Stimulated activated CD4-positive, alpha-beta T cell treated with anti-CD3 and anti-CD28 coated beads, Interleukin-4, amount 100 ng/mL, for 4 hours (primary cell): ENCODE measurements at places on chromosomes 5 and 9.

- DNase-seq = no peak
Observed at GRCh38 chr9:127180457-127181314, 58.3 kb upstream of the ANGPTL2 start.

DNA sequence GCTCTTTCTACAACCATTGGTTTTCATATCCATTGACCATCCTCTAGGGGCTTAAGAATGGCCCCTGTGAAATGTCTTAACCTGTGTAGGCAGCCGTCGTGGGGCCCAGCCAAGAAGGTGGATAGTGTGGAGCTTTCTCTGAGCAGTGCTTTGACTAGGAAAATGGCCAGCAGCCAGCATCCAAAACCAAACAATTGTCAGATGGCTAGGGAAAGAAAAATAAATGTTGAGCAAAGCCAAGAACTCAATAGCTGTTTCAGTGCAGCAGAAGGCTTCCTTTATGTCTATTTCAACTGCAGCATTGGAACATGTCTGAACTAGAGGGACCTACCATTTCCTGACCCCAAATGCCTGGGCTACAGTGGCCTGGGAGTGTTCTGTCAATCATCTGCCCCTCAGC, 374.9 kb downstream of the TLE4 start:
- DNase-seq = no peak

DNA sequence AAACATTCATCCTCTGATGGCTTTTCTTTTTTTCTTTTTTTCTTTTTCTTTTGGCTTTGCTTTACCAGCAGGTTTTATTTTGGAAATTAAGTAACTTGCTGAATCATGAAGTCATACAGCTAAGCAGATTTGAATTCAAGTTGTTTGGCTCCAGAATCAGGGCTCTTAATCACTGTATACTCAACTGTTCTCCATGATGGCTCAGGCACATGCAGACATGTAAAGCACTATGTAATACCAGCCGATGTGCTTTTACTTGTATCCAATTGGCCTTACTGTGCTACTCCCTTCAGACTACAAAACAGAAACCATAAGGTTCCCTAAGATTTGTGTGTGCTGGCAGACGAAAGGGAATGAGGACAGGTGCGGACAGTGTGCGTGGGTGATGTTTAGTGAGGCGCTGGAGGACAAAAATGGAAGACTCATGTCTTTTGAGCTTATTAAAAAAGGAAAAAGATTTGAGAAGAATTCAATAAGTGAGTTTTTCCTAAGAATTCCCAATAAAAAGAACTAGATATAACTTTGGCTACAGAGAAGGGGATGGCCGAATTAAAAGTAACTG, 44.7 kb upstream of the OTP start:
- no peak for DNase-seq

DNA sequence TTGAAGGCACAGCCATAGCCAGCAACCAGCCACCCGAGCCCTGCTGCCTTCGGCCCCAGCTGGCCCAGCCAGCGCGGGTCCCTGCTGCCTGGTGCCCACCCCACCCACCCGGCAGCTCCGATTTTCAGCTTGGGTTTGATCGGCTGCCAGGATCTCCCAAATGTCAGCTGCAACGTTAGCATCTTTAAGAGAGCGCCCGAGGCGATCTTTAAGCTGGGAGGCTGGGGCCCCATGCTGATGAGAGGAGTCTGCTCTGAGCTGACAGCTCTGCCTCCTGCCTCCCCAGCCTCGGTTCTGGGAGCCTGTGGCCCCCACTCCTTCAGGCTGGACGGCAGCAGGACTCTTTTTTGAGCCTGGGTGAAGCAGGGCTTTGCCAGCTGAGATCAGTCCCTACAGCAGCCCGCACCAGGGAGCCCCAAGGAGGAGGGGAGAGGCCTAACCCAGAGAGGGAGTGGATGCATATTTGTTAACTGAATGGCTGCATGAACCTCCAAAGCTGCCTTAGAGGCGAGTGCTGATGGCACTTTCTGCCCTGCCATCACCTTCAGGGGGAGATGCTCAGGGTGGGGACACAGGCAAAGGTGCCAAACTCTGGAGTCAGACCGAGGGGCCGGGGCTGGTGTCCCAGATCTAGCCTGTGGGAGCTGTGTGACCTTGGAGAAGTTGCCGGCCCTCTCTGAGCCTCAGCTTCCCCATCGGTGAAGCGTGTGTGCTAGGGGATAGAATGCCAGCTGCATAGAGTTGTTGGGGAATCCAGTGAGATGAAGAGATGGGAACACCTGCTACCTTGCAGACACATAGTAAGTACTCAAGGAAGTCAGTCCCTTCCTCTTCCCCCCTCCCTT, 165.5 kb downstream of the C9orf50 start:
- no peak for DNase-seq

DNA sequence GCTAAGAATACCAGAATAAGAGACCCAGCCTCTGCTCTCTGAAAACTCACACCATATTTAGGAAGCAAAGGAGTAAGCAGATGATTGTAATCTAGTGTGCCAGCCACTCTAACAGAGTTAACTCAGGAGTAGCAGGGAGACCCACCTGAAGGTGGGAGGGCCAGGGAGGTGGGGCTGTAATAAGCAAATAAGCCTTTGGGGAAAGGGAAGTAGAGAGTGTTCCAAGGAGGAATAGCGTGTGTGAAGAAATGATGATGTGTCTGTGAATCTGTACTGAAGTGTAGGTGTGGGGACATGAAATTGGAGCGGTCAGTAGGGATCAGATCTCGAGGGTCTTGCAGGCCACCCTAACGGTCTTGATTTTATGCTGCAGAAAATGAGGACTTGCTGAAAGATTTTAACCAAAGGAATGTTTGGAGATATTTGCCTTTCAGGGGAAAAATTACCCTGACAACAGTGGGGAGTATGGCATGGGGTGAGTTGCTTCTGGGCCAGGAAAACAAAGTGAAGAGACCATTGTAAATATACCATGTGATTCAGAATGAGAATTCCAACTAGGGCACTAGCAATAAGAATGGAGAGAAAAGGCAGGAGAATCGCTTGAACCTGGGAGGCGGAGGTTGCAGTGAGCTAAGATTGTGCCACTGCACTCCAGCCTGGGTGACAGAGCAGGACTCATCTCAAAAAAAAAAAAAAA, 44.1 kb upstream of the FSD1L start:
- DNase-seq = no peak

DNA sequence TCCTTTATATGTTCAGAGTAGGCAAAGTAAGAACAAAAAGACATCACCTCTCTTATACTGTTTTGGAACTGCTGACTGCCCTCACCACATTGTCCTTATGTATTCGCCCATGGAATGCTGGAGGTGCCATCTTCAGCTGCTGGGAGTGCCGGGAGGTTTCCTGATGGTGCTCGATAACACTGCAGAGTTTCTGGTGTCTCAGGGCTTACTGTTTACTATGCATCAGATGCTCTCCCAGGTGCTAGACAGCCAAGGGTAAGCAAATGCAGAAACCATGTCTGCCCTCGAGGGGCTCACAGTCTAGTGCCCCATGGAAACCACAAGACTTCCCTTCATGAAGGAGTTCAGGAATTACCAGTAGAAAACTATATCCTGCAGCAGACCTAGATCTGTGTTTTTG, 70.1 kb upstream of the SMIM23 start:
- no peak for DNase-seq

DNA sequence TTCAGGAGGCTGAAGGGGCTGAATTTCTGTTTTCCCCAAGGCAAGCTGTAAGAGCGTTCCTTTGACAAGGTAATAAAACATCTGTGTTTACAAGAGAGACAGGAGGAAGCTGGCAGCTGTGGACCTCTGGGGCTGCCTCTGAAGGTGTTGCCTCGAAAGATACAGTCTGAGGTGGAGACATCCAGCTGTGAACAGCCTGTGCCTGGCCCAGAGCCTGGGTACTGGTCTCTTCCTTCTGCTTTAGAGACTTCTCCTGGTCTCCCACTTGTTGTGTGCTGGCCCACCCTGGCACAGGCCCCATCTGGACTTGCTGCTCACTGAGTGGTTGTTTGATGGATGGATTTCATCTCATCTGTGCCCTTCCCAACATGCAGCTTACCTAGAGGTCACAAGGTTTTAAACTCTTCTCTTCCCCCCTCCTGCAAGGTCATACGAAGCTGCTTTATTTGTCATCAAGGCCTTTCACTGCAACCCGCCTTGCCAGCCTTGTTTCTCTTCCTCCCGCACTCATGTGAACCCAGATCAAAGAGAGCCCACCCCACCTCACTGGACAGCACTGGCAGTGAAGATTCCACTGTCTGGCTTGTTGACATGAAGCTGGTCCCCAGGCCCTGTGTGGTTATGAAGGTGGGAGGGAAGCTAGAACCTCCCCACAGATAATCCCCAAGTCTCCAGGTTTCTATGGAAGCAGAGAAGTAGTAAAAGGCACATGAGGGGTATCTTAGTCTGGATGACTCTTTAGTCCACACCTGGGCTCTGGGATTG, 35.0 kb upstream of the ALDH1B1 start:
- no peak for DNase-seq

GRCh38 chr5:151182524-151182900, 24.9 kb upstream of the ANXA6 start:
- no peak for DNase-seq

DNA sequence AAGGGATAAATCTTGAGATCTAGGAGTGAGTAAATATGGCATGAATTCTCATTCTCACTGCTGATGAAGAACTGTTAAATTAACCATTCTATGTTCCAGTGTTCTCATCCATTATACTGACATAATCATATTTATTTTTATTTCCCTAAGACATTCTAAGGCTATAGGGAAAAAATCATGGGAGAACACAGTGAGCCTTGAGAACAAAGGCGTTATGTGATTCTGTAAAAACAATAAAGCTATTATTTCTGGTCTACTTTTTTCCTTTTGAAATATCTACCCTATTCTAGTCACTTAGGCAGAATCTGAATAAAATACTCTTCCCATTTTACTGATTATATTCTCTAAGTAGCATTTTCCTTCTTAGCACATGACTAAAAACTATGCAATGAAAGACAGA, 155.7 kb upstream of the ADAMTS16 start:
- no peak for DNase-seq

- no peak for DNase-seq
Observed at GRCh38 chr5:76014005-76014404, 69.2 kb upstream of the SV2C start.

- no peak for DNase-seq
Observed at GRCh38 chr9:20568400-20568799, 53.9 kb downstream of the MLLT3 start.

DNA sequence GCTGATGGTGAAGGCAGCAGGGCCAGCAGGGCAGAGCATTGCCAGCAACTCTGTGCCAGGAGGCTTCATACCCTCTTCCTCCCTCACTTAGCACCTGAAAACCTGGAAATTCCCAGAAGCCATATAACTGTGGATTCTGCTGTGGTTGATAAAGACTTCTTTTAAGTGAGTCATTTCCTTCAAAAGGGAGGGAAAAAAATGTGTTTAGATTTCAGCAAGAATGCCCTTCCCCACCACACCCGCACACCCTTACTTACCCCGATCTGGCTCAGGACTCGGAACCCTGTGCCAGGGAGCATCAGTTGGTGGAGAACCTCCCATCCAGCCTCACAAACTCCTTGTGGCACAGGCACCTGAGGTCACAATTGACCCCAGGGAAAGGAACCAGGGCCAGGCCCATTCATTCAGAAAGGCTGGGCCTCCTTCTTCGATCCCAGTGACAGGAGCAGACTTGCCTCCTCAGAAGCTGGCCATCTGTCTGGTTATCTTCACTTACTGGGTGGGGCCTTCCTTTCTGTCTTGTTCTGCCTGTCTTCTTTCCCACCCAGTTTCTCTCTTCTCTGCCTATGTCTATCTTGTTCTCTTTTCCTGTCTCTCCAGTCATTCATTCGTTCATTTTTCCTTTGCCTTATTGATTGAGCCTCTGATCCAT, 62.6 kb downstream of the PLAC8L1 start:
- no peak for DNase-seq

DNA sequence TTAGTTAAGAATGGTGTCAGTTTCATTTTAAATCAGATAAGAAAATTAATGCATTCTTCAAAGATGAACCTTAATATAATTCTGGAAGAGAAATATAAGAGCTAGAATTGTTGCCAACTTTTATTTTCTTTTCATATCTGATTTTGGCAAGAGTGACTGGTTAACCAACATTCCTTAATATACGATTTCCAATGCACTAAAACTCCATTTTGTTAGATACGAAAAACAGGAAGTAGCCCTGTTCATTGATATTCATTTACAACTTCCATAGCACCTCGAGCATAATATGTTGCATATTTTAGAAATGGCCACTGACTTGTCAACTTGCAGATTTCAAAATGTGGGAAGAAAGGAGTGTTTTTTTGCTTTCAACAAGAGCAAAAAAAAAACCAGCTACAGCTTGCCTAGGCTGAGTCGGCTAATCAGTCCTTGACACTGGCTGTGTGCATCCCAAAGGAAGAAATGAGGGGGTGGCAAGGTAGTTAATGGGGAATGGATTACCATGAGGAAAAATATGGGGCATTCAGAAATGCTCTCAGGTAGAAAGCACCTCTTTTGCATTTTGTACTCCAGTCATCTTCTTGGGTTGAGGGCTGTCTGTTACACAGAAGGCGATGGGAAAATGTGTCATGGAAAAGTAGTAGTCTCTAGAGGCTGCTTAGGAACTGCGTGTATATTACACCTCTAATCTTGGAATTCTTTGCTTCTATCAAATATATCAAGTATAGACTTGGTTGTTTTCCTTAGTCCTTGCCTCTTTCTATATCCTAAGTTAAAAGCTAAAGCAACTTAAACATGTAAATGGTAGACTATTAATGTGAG, 3.9 kb downstream of the MAP3K1 start:
- no peak for DNase-seq

- no peak for DNase-seq
Observed at GRCh38 chr9:16817514-16817913, 53.0 kb downstream of the BNC2 start.

DNA sequence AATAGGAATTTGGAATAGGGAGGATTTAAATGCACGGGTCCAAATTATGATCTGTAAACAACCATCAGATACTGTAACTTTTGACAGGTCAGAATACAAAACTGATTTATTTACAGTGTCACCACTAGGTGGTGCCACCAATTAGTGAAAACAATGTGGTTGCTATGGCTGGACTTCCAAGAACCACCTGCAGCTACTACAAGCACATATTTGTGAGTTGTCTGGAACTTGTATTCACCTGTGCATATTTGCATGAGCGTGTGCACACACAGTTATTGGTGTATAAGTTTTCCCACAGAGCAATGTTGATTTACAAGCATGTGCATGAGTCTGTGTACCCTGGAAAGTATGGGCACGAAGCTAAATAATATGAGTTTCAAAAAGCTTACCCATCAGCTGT, 3.0 kb upstream of the HRCT1 start:
- no peak for DNase-seq
